ENCODE measurements at places on chromosomes 12 and 14.

DNA sequence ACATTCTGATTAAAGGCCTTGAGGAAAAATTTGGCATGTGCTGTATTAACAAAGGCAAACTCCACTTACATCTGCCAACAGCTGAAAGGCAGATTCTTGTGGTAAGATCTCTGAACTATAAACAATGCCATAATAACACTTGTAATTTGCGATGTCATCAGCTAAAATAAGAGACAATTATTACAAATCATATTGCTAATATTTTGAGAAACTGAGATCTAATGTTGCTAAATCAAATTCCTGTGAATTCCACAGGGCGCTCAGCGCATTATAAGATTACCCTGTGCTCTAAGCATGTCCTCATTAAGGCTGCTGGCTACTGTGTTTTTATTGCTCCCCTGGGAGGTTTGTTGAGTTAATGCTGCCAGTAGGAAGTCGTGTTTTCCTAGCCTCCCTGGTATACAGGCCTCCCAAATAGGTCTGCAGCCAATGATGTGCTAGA is 244.8 kb downstream of the DACT1 start:
- no peak for DNase-seq

- no peak for DNase-seq
These were observed 3.5 kb downstream of the TGM1 start for GRCh38 chr14:24259282-24260025.

DNA sequence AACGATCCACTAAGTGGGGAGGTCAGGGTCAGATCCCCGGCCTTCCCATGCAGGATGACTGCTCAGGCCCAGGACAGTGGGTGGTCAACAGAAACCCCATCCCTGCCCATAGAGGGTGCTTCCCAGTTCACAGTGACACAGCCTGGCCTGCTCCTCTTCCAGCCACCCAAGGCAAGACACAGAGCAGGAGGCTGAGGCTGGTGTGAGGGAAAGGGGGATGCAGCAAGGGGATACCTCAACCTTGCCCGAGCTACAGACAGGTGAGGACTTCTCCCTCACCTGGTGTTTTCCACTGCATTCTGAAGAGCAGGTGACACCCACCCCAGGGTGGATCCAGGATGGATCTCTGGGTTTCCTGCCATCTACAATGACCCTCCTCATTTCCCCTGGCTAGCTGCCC is 106.7 kb downstream of the KIF26A start:
- DNase-seq, result no peak

GRCh38 chr14:103530831-103531230 is 1.8 kb downstream of the TRMT61A start:
- no peak for DNase-seq

DNA sequence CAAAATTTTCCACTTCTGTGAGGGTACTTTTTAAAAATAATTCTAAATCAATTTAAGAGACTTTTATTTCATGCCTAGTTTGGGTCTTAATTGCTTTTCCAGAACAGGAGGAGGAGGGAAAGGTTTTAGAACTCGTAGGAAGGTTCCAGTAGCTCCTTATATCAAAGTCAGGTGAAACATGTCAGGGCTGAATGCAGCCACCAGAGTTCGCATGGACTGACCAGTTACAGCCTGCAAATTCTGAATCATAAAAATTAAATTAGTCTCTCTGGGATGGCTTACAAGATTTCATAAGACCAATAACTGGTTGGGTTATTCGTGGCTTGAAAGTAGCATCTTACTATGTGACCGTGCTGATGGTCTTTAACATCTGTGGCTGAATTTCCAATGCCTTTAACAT is 397 bp downstream of the BDKRB1 start:
- DNase-seq, result no peak

- no peak for DNase-seq
These were observed 108.8 kb downstream of the PTPN11 start for GRCh38 chr12:112527501-112527900.

DNA sequence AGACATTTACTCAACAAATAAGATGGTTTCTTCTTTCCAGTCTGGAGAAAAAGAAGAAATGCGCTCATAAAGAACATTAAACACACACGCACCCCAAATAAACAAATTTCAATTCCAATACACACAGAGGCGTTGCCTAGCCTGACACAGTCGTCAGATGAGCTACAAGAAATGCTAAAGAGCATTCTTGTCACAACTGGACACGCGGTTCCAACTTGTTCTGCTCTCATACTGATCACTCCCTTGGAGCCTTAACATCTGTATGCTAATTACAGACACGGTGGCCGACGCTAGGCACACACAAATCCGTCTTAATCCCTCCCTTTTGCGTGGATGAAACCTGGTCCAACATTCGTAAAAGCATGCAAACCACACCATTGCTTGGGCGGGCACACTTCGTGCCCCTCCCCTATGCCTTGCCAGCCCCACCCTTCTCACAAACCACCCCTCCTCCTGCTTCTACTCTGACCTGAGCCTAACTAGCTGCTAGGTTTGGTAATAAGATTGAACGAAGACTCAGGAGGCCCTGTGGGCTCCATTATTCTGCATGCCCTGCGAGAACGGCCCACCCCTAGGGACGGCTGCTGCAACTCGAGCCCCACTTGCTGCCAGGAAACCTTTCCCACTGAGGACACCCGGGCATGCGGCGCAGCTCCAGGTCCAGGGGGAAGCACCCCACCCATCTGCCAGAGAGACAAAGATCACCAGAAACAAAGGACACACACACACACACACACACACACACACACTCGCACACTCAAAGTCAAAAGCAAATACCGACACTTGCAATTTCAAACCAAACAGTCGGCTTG is 1.2 kb downstream of the KCNK10 start:
- DNase-seq, result no peak

Data from stimulated activated CD4-positive, alpha-beta T cell treated with anti-CD3 and anti-CD28 coated beads, Interleukin-1b, Interleukin-23, amount 100 ng/mL, for 1 hour (primary cell).